Spinal cord (tissue), 10 donors: ENCODE measurements at places on chromosomes 6 and 20. TPM values are rescaled to one million over a fixed set of nuclear protein-coding genes. Genes with fewer than 3 reads are reported as not detected.

PTPN1 gene
- 24.2 TPM for polyA plus RNA-seq

RAMACL gene
- polyA plus RNA-seq = 0.18 TPM

WFDC2 gene
- 64.9 TPM for polyA plus RNA-seq

WFDC10A gene
- polyA plus RNA-seq = not detected
